Hematopoietic multipotent progenitor cell treated with erythropoietin and hydrocortisone succinate and interleukin-3 and kit ligand, for 4 days (in vitro differentiated cells): ENCODE measurements at places on chromosomes 1 and 21.

- DNase-seq = no peak
These were observed 26.8 kb upstream of the CADM3 start for GRCh38 chr1:159144571-159144970.

GRCh38 chr21:32163386-32163785, 115.5 kb downstream of the MIS18A start:
- no peak for DNase-seq

DNA sequence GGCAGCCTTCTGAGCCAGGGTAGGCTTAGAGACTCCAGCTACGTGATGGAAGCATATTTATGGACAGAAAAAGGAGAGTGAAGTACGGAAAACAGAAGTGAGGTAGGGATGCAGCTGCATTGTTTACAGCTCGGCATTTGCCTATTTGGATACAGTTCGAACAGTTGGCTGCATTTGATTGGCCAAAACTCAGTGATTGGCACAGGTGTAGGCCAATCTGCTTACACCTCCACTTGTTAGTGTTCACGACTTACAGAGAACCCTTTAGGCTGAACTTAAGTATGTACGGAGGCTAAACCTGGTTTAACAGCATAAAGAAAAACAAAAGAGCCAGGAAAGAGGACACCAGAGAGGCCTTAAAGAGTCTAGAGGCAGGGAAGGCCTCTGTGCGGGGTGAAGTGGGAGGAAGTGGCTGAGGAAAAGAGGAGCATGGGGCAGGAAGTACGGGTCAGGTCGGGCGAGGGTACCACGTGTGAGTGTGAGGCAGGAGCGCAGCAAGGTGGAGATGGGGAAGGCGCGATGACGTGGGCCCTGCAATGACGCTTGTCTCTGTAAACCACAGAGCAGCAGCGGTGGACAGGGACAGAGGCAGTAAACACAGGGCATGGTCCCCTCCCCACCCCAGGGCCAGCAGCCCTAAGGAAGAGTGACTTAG, 32.0 kb downstream of the RSPH1 start:
- peak; percentile 77 for DNase-seq

DNA sequence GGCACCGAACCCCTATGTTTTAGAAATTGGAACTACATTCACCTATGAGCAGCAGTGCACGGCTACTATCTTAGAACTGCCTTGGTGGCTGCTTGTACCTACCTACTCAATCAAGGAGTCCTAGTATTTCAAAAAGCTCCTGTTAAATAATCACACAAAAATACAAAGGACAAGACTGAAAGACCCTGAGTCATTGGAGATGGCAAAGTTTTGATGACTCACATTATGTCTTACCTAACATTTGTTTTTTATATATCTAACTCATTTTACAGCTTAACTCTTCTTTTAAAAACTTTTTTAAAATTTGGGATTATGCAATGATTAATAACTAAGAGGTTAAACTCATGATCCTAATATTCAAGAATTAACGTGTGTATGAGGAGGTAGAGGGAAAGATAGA, 1206.0 kb upstream of the TMPRSS15 start:
- peak; percentile 25 for DNase-seq
